ENCODE measurements at places on chromosomes 5 and 9.

DNA sequence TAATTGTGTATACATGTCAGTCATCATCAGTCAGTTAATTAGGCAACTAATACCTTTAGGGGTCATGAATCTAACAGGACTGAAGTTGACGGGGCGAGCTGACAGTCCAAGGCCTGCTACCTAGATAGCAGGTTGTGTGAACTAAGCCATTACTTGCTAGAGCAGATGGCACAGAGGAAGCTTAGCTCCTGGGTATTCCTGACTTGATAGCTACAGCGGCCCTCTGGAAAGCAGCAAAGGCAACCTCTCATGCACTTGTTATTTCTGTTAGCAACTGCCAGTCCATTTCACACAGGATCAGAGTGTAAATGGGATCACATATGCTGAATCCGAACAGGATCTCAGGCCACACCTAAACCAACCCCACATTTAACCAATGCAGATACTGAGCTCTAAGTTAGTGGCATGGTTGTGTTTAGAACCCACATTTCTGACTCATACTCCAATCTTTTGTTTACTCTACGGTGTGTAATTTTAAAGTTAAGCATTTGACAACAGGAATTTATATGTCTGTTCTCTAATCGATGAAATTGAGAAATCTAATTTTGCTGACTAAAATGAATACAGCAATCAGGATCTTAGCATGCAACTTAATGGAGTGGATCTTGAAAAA lies 521.3 kb upstream of the ZNF608 start:
- DNase-seq, result no peak

GRCh38 chr5:143527808-143528207 lies 124.3 kb upstream of the NR3C1 start:
- no peak for DNase-seq

GRCh38 chr5:104540448-104540847 lies 977.9 kb upstream of the NUDT12 start:
- no peak for DNase-seq

- no peak for DNase-seq
These were observed 86.3 kb upstream of the ERBIN start for GRCh38 chr5:65840071-65840470.

GRCh38 chr9:20948703-20949102 lies 82.7 kb downstream of the HACD4 start:
- no peak for DNase-seq

DNA sequence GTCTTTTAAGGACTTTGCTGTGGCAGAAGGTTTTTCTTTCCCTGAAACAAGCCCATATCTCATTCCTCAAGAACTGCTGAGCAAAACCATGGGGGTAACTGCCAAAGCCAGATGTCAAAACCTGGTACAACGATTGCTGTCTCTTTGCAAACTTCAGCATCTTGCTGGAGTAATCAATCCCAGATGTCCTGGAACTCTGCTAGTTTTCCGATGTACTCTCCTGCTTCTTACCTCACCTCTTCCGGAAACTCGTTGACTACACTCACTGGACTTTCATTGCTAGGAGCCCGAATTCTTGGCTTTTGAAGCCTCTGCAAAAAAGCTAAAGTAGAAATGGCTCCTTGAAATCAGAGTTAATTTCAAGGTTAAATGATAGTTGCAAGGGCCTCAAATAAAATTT lies 23.3 kb downstream of the RAD1 start:
- no peak for DNase-seq

DNA sequence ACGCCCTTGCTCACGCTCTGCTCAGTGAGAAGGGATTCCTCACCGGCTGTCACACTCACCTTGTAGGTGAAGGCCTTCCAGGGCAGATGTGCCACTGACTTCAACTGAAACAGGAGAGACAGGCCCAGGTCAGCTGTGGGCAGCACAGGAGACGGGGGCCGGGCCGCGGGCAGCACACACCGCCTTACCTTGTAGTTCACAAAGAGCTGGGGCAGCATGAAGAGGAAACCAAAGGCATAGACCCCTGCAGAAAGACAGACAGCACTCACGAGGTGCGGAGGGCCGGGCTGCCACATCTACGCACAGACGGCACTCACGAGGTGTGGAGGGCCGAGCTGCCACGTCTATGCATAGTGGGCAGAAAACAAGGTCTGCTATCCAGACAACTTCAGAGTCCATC lies 23.3 kb downstream of the CLPTM1L start:
- DNase-seq, result no peak

DNA sequence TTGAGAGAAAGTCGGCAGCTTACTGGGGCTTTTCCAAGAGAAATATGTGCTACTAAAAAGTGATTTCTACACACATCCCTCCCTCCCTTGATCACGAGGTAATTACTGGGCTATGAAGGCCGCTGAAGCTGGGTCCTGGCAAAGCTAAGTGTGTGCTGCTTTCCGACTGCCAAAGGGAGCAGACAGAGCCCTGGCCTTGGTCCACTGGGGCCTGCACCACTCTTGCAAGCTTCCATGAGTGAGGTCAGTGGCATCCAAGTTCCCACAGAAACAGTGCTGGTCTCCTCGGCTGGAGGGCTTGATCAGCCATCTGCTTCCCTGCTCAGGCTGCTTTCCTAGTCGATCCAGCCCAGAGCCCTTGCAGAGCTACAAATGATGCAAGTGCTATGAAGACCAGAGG lies 154.8 kb upstream of the LHFPL2 start:
- DNase-seq, result no peak

- no peak for DNase-seq
These were observed 37.4 kb upstream of the UBAC1 start for GRCh38 chr9:135998410-135999071.

GRCh38 chr5:52283221-52283620 lies 504.5 kb upstream of the ITGA1 start:
- no peak for DNase-seq

GRCh38 chr5:54390015-54390414 lies 65.5 kb upstream of the HSPB3 start:
- no peak for DNase-seq

- no peak for DNase-seq
These were observed 792.4 kb upstream of the C9orf72 start for GRCh38 chr9:28365728-28366127.

- no peak for DNase-seq
These were observed 56.8 kb downstream of the FGF10 start for GRCh38 chr5:44332285-44332971.

GRCh38 chr5:131147258-131147657 lies 17.8 kb downstream of the HINT1 start:
- no peak for DNase-seq

- DNase-seq, result no peak
These were observed 147.8 kb downstream of the OXCT1 start for GRCh38 chr5:41722359-41722950.

GRCh38 chr5:140795259-140795641 lies 598 bp downstream of the PCDHA2 start:
- DNase-seq, result no peak

GRCh38 chr5:138945421-138946240 lies 70.5 kb upstream of the LRRTM2 start:
- DNase-seq, result peak; percentile 64

GRCh38 chr5:179747811-179748210 lies 15.2 kb downstream of the MAML1 start:
- no peak for DNase-seq

DNA sequence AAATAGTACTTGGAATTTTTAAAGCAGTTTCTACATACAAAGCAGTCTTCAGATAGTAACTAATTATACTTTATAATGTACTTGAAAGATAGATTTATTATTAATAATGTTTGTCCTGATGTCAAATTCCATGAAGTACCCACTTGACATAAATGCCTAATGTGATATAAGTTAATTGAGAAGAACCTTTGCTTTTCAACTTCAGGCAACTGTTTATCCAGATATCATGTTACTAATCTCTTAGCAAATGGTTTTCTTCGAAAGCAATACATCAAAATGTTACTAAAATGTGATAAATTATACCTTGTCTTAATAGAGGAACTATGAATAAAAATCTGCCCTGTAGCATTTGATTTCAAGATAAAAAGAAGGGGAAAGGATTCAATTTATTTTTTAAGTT lies 146.8 kb upstream of the FBXL17 start:
- no peak for DNase-seq

GRCh38 chr5:149280124-149280523 lies 8.5 kb downstream of the AFAP1L1 start:
- no peak for DNase-seq

DNA sequence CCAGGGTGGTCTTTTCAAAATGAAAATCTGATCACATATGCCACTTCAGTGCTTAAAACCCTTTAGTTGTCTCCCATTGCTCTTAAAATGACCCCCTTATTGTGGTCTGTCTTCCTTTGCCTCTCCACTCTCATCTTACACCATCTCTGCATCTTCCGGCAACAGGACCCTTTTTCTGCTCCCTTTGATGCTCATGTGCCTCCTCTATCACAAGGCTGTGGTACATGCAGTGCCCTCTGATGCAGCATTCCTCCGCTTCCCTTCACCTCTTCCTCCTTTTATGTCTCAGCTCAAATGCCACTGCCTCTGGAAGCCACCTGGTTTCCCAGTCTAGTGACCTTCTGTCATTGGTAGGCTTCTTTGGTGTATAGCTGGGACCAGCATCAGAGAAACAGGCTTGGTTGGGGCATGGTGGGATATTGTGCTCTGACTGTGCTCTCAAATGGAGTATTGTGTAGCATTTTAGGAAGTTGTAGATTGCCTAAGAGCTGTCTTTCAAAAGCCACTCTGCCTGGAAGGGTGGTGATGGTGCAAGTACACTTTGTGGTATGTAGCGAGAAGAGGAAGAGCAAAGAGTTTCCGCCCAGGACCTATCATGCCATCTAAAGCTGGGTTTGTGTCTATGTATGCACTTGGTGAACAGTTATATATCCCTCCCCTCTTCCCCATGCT lies 28.1 kb downstream of the ARHGAP26 start:
- DNase-seq, result no peak

DNA sequence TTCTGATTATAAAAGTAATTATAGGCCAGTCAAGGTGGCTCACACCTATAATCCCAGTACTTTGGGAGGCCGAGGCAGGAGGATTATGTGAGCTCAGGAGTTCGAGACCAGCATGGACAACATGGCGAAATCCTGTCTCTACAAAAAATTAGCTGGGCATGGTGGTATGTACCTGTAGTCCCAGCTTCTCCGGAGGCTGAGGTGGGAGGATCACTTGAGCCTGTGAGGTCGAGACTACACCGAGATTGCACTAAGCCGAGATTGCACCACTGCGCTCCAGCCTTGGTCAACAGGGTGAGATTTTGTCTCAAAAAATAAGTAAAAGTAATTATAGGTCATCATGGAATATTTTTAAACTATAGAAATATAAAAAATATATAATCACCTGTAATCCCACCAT lies 18.1 kb downstream of the IRF1 start:
- no peak for DNase-seq

GRCh38 chr9:91044354-91044753 lies 242.7 kb downstream of the SYK start:
- no peak for DNase-seq

GRCh38 chr9:72441848-72442607 lies 77.0 kb upstream of the ZFAND5 start:
- no peak for DNase-seq

DNA sequence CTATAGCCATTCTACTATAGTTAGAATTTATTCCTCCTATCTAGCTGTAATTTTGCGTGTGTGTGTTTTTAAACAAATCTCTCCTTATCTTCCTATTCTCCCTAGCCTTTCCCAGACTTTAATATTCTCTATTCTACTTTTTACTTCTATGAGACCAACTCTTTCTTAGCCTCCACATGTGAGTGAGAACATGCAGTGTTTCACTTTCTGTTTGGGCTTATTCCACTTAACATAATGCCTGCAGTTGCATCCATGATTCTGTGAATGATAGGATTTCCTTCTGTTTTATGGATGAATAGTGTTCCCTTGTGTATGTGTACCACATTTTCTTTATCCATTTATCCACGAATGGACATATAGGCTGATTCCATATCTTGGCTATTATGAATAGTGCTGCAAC lies 192.3 kb upstream of the TLX3 start:
- no peak for DNase-seq

DNA sequence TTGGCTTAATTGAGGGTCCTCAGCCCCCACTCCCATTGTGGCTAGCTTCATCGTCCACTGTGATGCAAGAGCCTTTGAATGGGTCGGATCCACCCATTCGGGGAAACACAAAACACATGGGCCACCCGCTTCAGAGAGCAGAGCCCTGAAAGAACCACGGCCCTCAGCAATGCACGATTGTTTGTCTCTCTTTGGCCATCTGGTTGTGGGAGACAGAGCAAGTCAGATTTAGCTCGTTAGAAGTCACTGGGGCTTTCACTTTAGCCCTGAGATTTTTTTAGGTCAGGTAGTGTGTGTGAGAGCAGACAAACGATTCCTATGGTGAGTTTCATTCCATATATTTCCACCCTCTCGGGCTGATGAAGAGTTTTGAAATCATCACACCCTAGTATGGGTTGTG lies 12.9 kb upstream of the COL15A1 start:
- DNase-seq, result no peak

GRCh38 chr9:125427556-125427955 lies 165.9 kb downstream of the GAPVD1 start:
- DNase-seq, result no peak

GRCh38 chr5:133509742-133510079 lies 102.6 kb downstream of the FSTL4 start:
- no peak for DNase-seq

- DNase-seq, result no peak
These were observed 10.2 kb upstream of the LCP2 start for GRCh38 chr5:170307575-170308465.

DNA sequence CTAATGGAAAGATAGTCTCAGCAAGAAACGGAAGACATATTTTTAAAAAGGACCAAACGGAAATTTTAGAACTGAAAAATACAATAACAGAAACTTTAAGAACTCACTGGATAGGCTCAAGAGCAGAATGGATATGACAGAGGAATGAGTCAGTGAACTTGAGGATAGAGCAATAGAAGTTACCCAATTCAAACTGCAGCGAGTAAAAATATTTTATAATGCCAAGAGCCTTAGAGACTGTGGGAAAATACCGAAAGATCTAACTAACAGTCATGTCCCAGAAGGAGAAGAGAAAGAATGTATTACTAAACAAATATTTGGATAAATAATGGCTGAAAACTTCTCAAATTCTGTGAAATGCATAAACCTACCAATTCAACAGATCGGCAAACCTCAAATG lies 40.8 kb downstream of the ADAMTS2 start:
- DNase-seq, result no peak

DNA sequence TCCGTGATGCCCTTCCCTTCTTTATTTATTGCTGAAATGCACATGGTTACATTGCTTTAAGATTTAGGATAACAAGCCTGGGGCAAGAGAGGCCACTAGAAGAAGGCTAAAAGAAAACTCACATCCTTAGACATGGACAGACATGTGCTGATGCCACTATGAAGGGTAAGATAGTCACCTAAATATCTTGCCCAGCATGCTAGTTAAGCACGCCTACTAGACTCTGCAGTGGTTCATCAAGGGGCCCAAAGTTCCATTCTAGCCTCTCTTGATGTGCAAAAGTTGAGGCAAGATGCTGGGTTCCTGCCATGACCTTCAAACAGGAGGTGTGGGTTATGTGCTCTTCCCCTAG lies 49.3 kb downstream of the GRAMD2B start:
- no peak for DNase-seq

All from neural crest cell (in vitro differentiated cells).